Epithelial cell of proximal tubule (primary cell): ENCODE measurements at places on chromosomes 4 and X. TPM values are rescaled to one million over a fixed set of nuclear protein-coding genes. Genes with fewer than 3 reads are reported as not detected.

ODAPH gene
- 0.87 TPM in 1 of 2 replicates, not detected in the other for total RNA-seq

ALB gene
- not detected in 2 replicates for total RNA-seq

HERC3 gene
- 5.1 and 14.0 TPM in 2 replicates for total RNA-seq

ITM2A gene
- 0.72 and 6.3 TPM in 2 replicates for total RNA-seq

FAM184B gene
- total RNA-seq = 0.07 and 0.17 TPM in 2 replicates

GLUD2 gene
- total RNA-seq = 0.17 and 0.72 TPM in 2 replicates

SFRP2 gene
- not detected in 2 replicates for total RNA-seq

HERC5 gene
- total RNA-seq = 1.2 and 2.0 TPM in 2 replicates

CT47C1 gene
- not detected in 2 replicates for total RNA-seq

CNOT6L gene
- 5.7 and 8.6 TPM in 2 replicates for total RNA-seq

HTATSF1 gene
- 37.0 and 48.1 TPM in 2 replicates for total RNA-seq

SPIN2B gene
- 4.2 and 6.7 TPM in 2 replicates for total RNA-seq

STK26 gene
- 23.7 and 33.2 TPM in 2 replicates for total RNA-seq

POF1B gene
- total RNA-seq = not detected in 2 replicates

CLRN2 gene
- total RNA-seq = not detected in 2 replicates

FAM9A gene
- not detected in 2 replicates for total RNA-seq

TSPAN7 gene
- total RNA-seq = 0.29 and 1.9 TPM in 2 replicates

COL4A5 gene
- total RNA-seq = 8.5 and 33.2 TPM in 2 replicates

HSFX1 gene
- total RNA-seq = 0.51 TPM in 1 of 2 replicates, not detected in the other

HAND2 gene
- total RNA-seq = not detected in 2 replicates

HTR2C gene
- not detected in 2 replicates for total RNA-seq

MMGT1 gene
- total RNA-seq = 16.5 and 20.9 TPM in 2 replicates

PTCHD1 gene
- 0.06 TPM in 1 of 2 replicates, not detected in the other for total RNA-seq

MAGEA2 gene
- total RNA-seq = not detected in 2 replicates

PNMA6F gene
- not detected in 2 replicates for total RNA-seq

CYLC1 gene
- total RNA-seq = not detected in 2 replicates

ERAS gene
- total RNA-seq = not detected in 2 replicates

ESX1 gene
- 0.22 TPM in 1 of 2 replicates, not detected in the other for total RNA-seq

TMEM156 gene
- total RNA-seq = 2.3 and 9.1 TPM in 2 replicates

ASMT gene
- not detected in 2 replicates for total RNA-seq

SLC26A1 gene
- total RNA-seq = 0.35 and 1.3 TPM in 2 replicates

LANCL3 gene
- 0.12 and 1.5 TPM in 2 replicates for total RNA-seq

GC gene
- total RNA-seq = not detected in 2 replicates
